ENCODE measurements at places on chromosomes 12 and 14. TPM values are rescaled to one million over a fixed set of nuclear protein-coding genes. Genes with fewer than 3 reads are reported as not detected.

The CATSPERB gene
- total RNA-seq = 0.99 TPM

The ZFHX2 gene
- 0.24 TPM for total RNA-seq

The TMEM106C gene
- 82.1 TPM for total RNA-seq

The RNASE4 gene
- 1.7 TPM for total RNA-seq

The CREBL2 gene
- 20.7 TPM for total RNA-seq

The LRIG3 gene
- 24.8 TPM for total RNA-seq

The COX8C gene
- total RNA-seq = not detected

The ACRBP gene
- total RNA-seq = 2.0 TPM

The DGKA gene
- 326 TPM for total RNA-seq

The GDF3 gene
- total RNA-seq = 0.24 TPM

The VSIG10 gene
- total RNA-seq = 4.5 TPM

The ITPK1 gene
- 9.5 TPM for total RNA-seq

The ACYP1 gene
- total RNA-seq = 24.8 TPM

The PAPLN gene
- total RNA-seq = 8.7 TPM

The EXOC3L4 gene
- total RNA-seq = 16.0 TPM

The TSHR gene
- 20.1 TPM for total RNA-seq

The EP400 gene
- total RNA-seq = 4.6 TPM

DNA sequence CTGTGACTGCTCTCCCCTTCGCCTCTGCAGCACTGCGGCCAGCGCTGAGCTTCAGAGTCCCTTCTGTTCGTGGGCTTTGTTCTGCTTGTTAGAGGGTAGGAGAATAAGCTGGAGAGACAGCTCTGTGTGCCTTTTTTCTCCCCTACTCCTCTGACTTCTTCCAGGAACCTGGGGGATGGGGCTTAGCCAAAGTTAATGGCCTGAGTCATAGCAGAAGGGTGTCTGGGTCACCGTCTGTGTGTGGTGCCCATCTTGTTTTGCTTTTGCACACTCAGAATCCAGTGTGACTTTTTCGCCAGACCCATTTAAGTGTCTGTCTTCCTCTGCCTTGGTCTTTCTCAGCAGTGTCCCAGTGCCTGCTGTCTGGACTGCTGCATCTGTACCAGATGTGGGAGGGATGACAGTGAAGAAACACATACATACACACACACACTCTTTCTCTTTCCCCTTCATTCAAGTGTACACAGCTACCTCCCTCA is 3.0 kb downstream of the KIF5A start:
- DNase-seq = no peak

DNA sequence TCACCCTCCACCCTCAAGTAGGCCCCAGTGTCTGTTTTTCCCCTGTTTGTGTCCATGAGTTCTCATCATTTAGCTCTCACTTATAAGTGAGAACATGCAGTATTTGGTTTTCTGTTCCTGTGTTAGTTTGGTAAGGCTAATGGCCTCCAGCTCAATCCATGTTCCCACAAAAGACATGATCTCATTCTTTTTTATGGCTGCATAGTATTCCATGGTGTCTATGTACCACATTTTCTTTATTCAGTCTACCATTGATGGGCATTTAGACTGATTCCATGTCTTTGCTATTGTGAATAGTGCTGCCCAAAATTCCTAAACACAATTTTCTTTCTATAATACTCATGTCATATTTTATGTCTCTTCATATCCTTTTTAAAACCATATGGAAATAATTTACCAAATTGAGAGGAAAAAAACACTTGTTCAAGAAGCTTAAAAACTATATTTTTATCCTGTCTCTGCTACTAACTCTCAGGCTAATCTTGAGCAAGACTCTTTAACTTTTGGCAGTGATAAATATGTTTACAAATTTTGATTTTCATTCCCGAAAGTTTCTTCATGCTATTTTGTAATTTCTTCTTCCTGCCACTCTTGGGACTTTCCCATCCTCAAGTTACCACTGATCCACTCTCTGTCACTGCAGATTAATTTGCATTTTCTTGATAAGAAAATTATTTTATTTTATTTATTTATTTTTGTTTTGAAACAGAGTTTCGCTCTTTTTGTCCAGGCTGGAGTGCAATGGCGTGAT is 28.0 kb upstream of the OSBPL8 start:
- no peak for DNase-seq

- DNase-seq = no peak
These were observed 78.6 kb upstream of the PLEKHG7 start for GRCh38 chr12:92624236-92624635.

DNA sequence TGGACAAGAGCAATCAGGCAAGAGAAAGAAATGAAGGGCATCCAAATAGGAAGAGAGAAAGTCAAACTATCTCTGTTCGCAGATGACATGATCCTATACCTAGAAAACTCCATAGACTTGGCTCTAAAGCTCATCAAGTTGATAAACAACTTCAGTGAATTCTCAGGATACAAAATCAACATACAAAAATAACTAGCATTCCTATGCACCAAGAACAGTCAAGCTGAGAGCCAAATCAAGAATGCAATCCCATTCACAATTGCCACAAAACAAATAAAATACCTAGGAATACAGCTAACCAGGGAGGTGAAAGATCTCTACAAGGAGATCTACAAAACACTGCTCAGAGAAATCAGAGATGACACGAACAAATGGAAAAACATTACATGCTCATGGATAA is 417.5 kb upstream of the ATP2B1 start:
- no peak for DNase-seq

GRCh38 chr12:53453953-53454640 is 2.2 kb downstream of the PCBP2 start:
- no peak for DNase-seq

DNA sequence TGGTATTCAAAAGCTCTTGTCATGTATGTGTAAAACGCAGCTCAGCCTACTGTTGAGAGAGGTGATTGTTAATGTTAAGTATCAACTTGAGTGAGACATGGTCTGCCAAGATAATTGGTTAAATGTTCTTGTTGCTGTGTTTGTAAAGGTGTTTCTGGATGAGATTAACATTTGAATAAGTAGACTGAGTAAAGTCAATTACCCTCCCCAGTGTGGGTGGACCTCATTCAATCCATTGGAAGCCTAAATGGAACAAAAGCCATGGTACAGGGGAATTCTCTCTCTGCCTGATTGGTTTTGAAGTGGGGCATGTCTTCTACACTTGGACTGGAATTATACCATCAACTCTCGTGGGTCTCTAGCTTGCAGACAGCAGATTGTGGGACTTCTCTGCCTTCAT is 63.8 kb upstream of the RERGL start:
- no peak for DNase-seq

DNA sequence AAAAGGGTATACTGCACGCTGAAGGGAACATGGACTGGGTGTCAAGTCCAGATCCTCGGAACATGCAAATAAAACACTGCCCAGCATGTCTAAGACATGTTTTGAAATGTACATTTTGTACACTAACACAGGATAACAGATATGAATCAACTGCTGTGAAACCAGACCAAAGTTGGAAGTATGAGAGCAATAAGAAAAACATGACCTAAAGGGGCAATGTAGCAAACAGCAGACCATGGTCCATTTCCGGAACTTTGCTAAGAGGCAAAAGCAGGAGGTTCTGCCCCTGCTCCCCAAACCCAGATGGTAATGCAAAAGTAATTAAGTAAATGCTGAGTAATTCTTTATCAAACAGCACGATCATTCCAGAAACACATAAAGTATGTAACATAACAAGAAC is 125.2 kb downstream of the SLC25A21 start:
- no peak for DNase-seq

- DNase-seq = no peak
These were observed 5.6 kb upstream of the LIN7A start for GRCh38 chr12:80943338-80943737.

DNA sequence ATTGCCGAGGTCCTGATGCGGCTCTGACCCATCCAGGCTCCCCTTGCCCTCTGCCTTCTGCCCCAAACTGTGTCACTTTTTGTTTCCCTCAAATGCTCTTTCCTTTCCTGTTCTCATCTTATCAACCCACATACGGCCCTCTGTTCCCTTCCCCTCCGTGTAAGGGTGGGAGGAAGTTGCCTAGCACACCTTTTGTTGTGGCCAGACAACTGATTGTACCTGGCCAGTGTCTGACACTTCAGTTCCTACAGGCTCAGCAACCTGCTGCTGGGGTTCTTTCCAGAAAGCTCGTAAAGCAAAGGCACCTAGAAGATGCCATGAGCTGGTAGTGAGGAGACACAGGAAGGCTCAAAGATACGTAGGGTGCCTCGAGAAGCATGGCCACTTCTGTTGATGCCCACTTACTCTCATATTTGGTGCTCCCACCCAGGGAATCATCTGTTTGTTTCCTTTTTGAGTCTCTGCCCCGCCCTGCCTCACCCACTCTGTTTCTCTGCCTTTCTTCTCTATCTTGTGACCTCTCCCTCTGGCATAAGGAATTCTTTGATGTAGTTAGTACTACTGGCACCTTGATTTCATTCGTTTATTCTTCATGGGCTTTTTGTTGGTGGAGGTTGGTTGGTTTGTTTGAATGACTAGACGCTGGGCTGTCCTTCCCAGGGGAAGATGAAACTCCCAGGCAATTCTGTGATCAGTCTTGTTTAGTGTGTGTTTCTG is 152.4 kb upstream of the FKBP4 start:
- peak; percentile 15 for DNase-seq

GRCh38 chr14:59890676-59891075 is 20.1 kb upstream of the RTN1 start:
- no peak for DNase-seq

- no peak for DNase-seq
These were observed 2.8 kb downstream of the PTMS start for GRCh38 chr12:6768990-6769389.

- no peak for DNase-seq
These were observed 172.0 kb upstream of the FRMD6 start for GRCh38 chr14:51479584-51480325.

DNA sequence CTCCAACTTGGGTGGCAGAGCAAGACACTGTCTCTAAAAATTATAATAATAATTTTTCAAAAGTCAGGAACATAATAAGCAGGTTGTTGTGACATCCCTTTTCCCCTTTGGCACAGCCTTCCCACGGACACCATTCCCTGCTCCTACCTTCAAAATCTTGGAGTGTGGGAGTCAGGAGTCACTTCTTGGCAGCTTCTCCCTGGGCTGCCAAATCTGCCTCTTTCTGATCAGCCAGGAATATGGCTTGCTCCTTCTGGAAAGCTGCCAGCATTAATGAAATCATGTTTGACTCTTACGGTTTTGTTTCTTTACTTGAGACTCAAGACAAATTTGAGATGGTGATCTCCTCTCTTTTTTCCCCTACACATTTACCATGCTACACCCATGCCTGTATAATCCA is 391.4 kb upstream of the SYT1 start:
- no peak for DNase-seq

- peak; percentile 64 for DNase-seq
These were observed 12.0 kb upstream of the TRPV4 start for GRCh38 chr12:109844983-109845823.

DNA sequence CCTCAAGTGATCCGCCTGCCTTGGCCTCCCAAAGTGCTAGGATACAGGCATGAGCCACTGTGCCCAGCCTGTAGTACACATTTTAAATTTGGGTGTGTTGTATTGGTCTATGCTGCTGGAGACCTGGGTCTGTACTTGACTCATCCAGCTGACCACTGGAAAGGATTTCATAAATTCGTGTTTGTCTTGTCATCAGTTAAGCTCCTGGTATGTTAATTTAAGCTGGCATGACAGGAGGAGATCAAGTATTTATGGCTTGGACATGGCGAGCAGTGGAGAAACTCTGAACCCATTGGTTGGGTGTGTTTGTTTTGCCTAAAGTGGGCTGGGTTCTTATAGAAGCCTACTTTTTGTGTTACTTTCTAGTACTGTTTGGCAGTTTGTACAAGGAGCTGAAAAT is 24.2 kb downstream of the YY1 start:
- no peak for DNase-seq

- no peak for DNase-seq
These were observed 3.5 kb downstream of the CDKN1B start for GRCh38 chr12:12720672-12721161.

DNA sequence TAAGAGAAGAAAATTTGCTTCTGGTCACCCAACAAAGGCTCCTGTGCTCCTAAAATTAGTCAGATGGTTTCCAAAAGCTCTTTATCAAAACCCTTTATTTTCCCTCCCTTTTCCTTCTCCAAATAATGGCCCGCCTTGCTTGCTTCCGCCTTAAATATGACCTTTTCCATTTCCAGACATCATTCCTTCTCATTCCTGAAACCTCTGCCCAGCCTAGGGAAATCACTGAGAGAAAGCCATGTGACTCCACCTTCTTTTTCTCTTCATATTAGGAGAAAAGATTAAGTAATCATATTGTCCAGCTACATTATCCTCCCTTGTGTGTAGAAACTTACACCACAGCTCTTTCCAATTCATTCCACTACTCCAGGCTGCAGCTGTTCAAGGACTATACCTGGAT is 75.7 kb upstream of the GPHB5 start:
- no peak for DNase-seq

- peak; percentile 67 for DNase-seq
These were observed 56.5 kb downstream of the GTF2A1 start for GRCh38 chr14:81164167-81164774.

GRCh38 chr14:77046721-77047120 is 18.2 kb upstream of the IRF2BPL start:
- no peak for DNase-seq

- DNase-seq = no peak
These were observed 5.3 kb upstream of the CDCA4 start for GRCh38 chr14:105026033-105026785.

GRCh38 chr12:23947395-23947794 is 2.1 kb downstream of the SOX5 start:
- DNase-seq = no peak

DNA sequence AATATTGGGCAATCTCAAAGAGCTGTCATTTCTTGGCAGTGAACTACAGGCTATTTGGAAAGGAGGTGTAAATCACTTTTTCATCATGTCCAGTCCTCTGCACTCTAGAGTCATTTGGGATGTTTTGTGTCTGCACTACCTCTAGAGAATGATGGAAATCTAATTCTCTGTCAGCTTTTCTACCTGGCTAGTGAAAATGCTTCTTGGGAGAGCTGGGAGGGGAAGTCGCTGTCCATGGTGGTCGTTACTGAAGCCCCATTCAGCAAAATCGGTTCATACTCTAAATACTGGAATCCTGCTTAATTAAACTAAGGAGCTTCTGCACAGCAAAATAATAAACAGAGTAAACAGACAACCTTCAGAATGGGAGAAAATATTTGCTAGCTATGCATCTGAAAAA is 251.8 kb downstream of the APAF1 start:
- no peak for DNase-seq

DNA sequence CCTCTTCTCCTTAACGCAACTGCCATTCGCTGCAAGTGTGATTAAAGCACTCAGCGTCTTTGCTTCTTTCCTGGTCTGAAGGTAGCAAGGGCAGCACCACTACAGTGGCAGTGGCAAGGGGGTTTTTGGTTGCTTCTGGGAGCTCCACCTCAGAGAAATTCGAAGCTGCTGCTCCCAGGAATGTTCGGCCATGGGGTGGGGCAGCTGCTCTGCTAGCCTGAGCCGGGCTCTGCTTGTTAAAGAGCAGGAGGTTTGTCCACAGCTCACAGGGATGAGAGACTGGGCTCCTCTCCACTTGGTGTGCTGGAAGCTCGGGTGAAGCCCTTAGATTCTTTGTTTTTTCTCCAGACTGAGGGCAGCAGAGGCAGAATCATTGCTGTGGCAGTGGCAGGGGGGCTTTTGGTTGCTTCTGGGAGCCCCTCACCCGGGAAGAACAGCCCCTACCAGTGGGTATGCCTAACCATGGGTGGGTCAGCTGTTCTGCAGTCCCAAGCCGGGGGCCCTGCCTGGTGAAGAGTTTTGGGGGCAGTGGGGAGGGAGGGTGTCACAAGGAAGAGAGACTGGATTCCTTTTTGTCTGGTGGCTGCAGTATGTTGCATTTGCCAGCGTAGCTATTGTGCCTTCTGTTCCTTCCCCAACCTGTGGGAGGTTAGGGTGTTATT is 340.2 kb downstream of the AEBP2 start:
- DNase-seq = no peak

GRCh38 chr14:71244341-71244740 is 337.1 kb downstream of the PCNX1 start:
- no peak for DNase-seq

All from thymus (tissue), 14 donors.